A549 treated with CpdA at 1 μM for 4 hours (cell line): ENCODE measurements at places on chromosomes 13 and 19. TPM values are rescaled to one million over a fixed set of nuclear protein-coding genes. Genes with fewer than 3 reads are reported as not detected.

Gene KIR2DL3
- not detected in 5 replicates for total RNA-seq

Gene FUT6
- total RNA-seq, result not detected in 5 replicates

Gene SSC5D
- 0.38 to 1.5 TPM (median 0.61 TPM) in 5 replicates for total RNA-seq

Gene SGCG
- not detected in 5 replicates for total RNA-seq

Gene KCNN4
- total RNA-seq, result 47.6 to 69.1 TPM (median 56.3 TPM) in 5 replicates
